PC-9 (cell line): ENCODE measurements at places on chromosomes 4 and X. TPM values are rescaled to one million over a fixed set of nuclear protein-coding genes. Genes with fewer than 3 reads are reported as not detected.

- no peak for DNase-seq
- no peak overlapping the region for H3K4me3 ChIP-seq
- no peak overlapping the region for H3K27ac ChIP-seq
- no peaks in the 10 kb centered on the region for H3K36me3 ChIP-seq
- H3K4me1 ChIP-seq = no peaks in the 10 kb centered on the region
- no peaks in the 10 kb centered on the region for H3K27me3 ChIP-seq
These were observed 245.3 kb upstream of the PITX2 start for GRCh38 chr4:110867981-110868720.

GRCh38 chr4:137602436-137602835 lies 70.1 kb upstream of the PCDH18 start:
- H3K36me3 ChIP-seq = no peaks in the 10 kb centered on the region
- no peak overlapping the region for H3K4me3 ChIP-seq
- no peaks in the 10 kb centered on the region for H3K27me3 ChIP-seq
- H3K4me1 ChIP-seq = no peaks in the 10 kb centered on the region
- no peak for DNase-seq

- H3K36me3 ChIP-seq = no peaks in the 10 kb centered on the region
- H3K4me1 ChIP-seq = peaks cover 32% of the 10 kb centered on the region
- H3K27ac ChIP-seq = no peak overlapping the region
These were observed 70.2 kb downstream of the VCX3A start for GRCh38 chrX:6464726-6465125.

- no peaks in the 10 kb centered on the region for H3K27me3 ChIP-seq
- no peaks in the 10 kb centered on the region for H3K4me1 ChIP-seq
- no peak within 1 kb of the TSS for H3K27ac ChIP-seq
These were observed at the start of gene CCDC158 for GRCh38 chr4:76420762-76421581. Gene CCDC158 (minus strand): TSS chr4:76421141. CDS start chr4:76403207, 17,934 bp downstream.

- H3K4me3 ChIP-seq = no peak overlapping the region
- no peak for DNase-seq
- no peak overlapping the region for H3K27ac ChIP-seq
- H3K4me1 ChIP-seq = no peaks in the 10 kb centered on the region
These were observed 91.2 kb downstream of the ADRA2C start for GRCh38 chr4:3857269-3857926.

DNA sequence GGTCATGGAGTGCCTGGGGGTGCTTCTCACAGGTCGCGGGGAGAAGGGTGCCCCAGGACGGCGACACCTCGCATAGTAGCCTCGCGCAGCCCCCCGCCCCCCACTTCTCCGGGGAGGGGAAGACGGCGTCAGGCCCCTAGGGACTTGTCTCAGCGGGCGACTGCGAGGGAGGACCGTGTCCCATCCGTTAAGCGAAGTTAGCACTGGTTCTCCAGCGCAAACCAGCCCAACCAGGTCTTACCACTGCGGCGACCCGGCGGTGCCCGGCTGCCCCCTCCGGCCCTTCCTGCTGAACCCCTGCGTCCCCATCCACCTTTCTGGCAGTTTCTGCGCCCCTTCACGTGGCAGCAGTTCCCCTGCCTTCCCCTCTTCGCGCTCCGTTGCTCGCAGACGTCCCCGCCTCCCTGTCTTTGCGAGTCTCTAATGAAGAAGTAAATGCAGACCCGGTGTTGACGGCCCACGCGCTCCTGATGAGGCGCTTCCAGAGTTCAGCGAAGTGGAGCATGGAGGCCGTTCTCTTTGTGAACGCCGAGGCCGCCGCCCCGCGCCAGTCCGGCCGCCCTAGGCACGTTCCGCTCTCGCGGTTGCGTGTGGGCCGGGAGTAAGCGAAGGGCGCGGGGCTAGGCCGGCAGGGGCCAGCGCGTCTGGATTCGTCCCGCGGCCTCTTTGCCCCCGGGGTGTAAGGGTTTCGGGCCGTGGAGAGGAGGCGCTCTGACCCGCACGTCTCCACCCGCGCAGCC lies 3.0 kb downstream of the SLIT2 start:
- no peak overlapping the region for H3K4me3 ChIP-seq
- H3K27ac ChIP-seq = no peak overlapping the region
- no peaks in the 10 kb centered on the region for H3K36me3 ChIP-seq
- DNase-seq = no peak
- H3K27me3 ChIP-seq = peaks cover 8% of the 10 kb centered on the region; the same call in 1 of the 2 replicates

- no peaks in the 10 kb centered on the region for H3K36me3 ChIP-seq
- no peak overlapping the region for H3K27ac ChIP-seq
These were observed 16.6 kb downstream of the S100G start for GRCh38 chrX:16666541-16666940.

DNA sequence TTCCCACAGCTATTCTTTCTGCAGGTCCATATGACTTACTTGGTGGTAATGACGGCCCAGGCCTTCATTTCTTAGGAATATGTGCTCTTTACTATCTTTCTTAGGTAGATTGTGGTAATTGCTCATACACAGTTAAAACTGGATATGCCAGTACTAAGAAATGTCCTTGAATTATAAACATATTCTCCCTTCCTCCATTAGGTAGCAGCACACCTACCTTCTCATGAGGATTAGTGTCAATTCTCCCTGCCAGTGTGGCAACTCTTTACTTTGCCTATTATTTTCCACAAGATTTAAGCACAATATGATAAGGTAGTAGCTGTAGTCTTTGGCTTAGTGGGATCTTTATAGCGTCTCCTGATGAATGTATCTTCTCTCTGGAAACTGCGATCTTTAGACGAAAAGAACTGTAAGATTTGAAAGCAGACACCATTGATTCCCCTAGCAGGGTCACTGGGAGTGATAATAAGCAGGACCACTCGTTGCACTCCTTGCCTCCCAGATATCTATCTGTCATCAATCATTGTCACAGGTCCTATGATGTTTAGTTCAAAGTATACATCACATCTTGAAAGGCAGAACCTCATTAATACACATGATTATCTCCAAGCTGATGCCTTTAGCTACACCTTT lies 1240.7 kb downstream of the C4orf33 start:
- no peaks in the 10 kb centered on the region for H3K27me3 ChIP-seq
- no peaks in the 10 kb centered on the region for H3K36me3 ChIP-seq
- H3K27ac ChIP-seq = no peak overlapping the region
- H3K4me1 ChIP-seq = no peaks in the 10 kb centered on the region
- DNase-seq = no peak

GRCh38 chrX:11768039-11768438 lies 10.0 kb downstream of the MSL3 start:
- no peak for DNase-seq
- no peaks in the 10 kb centered on the region for H3K36me3 ChIP-seq
- H3K4me1 ChIP-seq = no peaks in the 10 kb centered on the region

GRCh38 chr4:107774681-107775080 lies 50.1 kb upstream of the SGMS2 start:
- H3K27ac ChIP-seq = no peak overlapping the region
- no peaks in the 10 kb centered on the region for H3K4me1 ChIP-seq
- no peaks in the 10 kb centered on the region for H3K36me3 ChIP-seq
- H3K4me3 ChIP-seq = no peak overlapping the region

- H3K4me3 ChIP-seq = no peak overlapping the region
- H3K27me3 ChIP-seq = no peaks in the 10 kb centered on the region
- no peaks in the 10 kb centered on the region for H3K4me1 ChIP-seq
These were observed 51.4 kb downstream of the ARAP2 start for GRCh38 chr4:36192922-36193321.

- no peaks in the 10 kb centered on the region for H3K27me3 ChIP-seq
- no peak for DNase-seq
- no peak overlapping the region for H3K27ac ChIP-seq
These were observed 93.4 kb downstream of the TMA16 start for GRCh38 chr4:163587867-163588266.

- no peak overlapping the region for H3K27ac ChIP-seq
- no peak overlapping the region for H3K4me3 ChIP-seq
- H3K27me3 ChIP-seq = no peaks in the 10 kb centered on the region
- H3K4me1 ChIP-seq = no peaks in the 10 kb centered on the region
- no peaks in the 10 kb centered on the region for H3K36me3 ChIP-seq
- no peak for DNase-seq
These were observed 98.5 kb downstream of the FRAS1 start for GRCh38 chr4:78155616-78156105.

- no peaks in the 10 kb centered on the region for H3K27me3 ChIP-seq
- no peak overlapping the region for H3K27ac ChIP-seq
- no peaks in the 10 kb centered on the region for H3K4me1 ChIP-seq
- DNase-seq = no peak
These were observed 641.6 kb downstream of the ANKRD50 start for GRCh38 chr4:124070688-124071484.

- H3K36me3 ChIP-seq = no peaks in the 10 kb centered on the region
- H3K27me3 ChIP-seq = no peaks in the 10 kb centered on the region
- H3K4me3 ChIP-seq = no peak overlapping the region
- DNase-seq = no peak
- no peaks in the 10 kb centered on the region for H3K4me1 ChIP-seq
These were observed 1.3 kb upstream of the ZNF141 start for GRCh38 chr4:336099-336892.

GRCh38 chr4:85448906-85449890 lies 25.8 kb upstream of the ARHGAP24 start:
- no peaks in the 10 kb centered on the region for H3K27me3 ChIP-seq
- no peak overlapping the region for H3K27ac ChIP-seq
- no peak for DNase-seq
- H3K36me3 ChIP-seq = no peaks in the 10 kb centered on the region
- no peak overlapping the region for H3K4me3 ChIP-seq

Gene GAGE12E
- total RNA-seq = not detected in 2 replicates

Gene ARHGAP36
- not detected in 2 replicates for total RNA-seq

Gene USP17L10
- not detected in 2 replicates for total RNA-seq

Gene MTCP1
- total RNA-seq = 30.8 and 49.5 TPM in 2 replicates

Gene FRG2
- not detected in 2 replicates for total RNA-seq

Gene FGD1
- 20.3 and 23.5 TPM in 2 replicates for total RNA-seq

Gene VEGFC
- 8.7 and 8.8 TPM in 2 replicates for total RNA-seq

Gene ELF4
- 53.0 and 60.3 TPM in 2 replicates for total RNA-seq
